Cardiac fibroblast (primary cell): ENCODE measurements at places on chromosomes 16 and 17.

DNA sequence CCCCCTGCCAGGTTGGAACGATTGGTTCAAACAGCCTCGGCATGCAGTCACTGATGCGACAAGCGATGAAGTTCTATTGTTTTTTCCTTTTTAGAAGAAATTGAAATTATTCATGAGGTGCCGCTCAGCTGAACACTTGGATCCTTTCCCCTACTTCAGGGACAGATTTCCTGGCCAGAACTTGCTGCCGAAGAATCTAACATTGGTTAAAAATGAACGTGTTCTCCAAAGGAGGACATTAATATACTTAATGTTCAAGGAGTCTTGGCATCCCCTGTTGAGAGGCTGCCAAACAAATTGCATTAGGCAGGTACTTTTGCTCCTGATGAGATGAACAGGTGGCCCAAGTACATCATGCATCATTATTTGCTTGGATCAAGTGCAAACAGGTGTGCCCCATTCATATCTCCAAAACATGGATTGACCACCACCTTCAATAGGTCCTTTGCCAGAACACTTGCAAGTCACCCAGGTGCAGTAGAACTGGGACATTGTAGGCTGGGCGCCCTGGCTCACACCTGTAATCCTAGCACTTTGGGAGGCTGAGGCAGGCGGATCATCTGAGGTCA, 437.2 kb downstream of the HAPSTR1 start:
- DNase-seq, result no peak

DNA sequence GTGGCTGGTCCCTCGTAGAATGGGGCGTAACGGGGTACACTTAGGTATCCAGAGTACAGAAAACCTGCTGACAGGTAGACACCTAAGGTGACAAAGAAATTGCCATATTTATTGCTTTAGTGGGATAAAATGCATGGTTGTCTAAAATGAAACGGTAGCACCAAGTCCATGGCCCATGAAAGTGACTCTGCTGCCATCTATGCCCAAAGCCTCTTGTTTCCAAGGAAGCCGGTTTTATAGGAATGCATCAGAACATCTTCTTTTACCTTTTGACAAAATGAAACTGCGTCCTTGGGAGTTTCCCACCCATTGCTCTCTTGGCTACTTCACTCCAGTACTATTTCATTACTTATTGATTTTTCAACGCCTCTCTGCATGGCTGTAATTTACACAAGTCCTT, 151.3 kb upstream of the ZFHX3 start:
- no peak for DNase-seq

DNA sequence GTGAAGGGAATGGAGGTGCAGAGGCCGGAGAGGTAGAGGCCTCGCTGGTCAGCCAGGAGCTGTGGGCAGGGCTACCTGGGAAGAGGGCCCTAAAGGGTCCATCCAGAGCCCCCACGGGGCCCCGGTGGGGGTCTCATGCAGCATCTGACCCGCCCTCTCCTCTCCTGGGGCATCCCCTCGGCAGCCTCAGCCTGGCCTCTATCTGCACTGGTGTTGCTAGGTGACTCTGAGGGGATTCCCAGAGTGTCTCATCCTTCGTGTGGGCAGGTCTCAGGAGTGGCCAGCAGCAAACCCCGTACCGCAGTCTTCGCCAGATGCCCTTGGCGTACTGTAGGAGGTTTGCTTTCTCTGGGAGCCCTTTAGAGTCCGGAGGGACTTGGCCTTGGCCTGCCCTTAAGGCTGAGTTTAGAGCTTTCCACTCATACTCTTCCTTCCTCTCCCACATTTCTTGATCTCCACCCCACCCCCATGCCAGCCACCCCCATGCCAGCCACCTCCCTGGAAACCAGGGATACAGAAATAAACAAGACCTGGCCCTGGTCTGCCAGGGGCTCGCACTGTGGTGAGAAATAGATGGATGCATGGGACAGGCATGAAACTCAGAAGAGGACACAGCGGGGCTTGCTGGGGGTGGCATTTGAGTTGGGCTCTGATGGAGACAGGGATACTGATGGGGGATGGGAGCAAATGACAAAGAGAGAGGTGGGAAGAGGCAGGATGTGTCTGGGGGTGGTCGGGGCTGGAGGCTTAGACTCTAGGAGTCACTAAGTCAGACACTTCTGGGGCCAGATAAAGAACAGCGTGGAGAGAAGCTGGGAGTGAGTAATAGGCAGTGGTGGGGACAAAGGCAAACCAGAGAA, 9.9 kb downstream of the SLC5A10 start:
- peak; percentile 75 for DNase-seq

DNA sequence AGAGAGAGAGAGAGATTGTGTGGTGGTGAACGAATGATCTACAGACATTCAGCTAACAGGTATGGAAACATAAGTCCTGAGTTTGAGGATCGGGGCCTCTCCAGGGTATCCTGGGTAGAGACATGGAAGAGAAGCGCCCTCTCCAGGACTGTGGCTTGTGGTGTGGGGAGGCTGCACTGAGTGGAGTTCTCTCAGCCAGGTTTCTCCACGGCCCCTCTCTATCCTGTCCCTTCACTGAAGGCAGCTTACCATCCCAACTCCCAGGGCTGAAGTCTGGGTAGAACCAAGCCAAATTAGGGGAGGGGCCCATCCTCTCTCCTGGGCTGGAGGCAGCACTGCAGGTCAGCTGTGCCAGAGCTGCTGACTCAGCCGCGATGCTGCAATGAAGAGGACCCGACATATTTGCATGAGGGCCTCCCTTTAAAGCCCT, 6.2 kb downstream of the C1QL1 start:
- DNase-seq, result no peak

DNA sequence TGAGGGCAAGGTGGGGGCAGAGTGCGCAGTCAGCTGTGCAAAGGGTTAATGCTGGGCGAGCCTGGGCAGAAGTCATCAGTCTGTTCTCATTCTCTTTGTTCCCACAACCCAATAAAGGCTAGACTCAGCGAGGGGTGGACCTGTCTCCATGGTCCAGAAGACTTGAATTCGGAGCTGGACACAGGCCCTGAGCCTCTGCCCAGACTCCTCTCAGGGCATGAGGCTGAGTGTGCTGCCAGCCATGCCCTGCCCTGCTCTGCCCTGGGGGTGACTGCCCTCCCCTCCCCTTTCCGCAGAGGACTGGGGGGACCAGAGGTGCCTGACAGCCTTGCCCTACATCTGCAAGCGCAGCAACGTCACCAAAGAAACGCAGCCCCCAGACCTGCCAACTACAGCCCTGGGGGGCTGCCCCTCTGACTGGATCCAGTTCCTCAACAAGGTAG, 54.5 kb downstream of the MRC2 start:
- DNase-seq, result no peak

DNA sequence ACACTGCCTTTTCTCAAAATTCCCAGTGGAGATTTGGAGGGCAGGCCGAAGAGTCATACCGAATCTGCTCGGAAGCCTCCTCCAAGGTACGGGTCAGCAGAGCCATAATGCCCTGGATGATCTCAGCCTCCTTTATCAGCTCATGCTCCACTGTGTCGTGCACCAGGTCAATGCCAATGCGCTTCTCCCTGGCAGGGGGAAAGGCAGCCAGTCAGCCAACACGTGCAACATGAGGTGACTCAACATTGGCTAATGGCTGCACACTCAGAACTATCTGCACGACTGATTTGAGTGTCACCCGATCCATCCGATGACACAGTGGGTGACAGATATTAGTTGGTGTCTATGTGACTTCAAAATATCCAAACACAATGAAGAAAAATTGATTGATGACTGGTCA, 15.8 kb downstream of the TEKT1 start:
- no peak for DNase-seq

DNA sequence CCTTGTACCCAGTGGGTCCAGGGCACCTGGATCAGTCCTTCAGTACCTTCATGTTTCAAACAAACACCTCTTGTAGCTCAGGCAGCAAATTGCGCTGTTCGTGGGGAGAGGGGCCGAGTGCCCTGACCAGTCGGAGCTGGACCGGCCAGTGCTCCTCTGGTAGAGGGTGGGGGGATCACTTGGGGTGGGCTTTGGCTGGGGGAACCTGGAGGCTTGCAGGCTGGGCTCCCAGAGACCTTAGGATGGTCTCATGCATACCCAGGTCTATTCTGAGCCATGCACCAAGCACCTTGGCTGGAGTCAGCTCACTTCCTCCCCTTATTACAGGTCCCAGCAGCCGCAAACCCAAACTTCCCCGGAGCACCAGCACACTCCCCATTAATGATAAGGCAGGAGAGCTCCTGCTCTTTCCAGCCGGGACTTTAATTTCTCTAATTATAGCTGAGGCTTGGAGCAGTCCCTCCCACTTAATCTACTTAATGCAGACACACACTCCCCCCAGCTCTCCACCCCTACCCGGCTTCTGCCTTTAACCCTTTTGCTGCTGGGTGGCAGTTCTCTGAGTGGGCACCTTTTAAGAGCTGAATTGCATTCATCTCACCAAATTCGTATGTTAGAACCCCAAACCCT, 26.3 kb upstream of the MGAT5B start:
- no peak for DNase-seq

GRCh38 chr16:68232335-68232734, 3.6 kb downstream of the ESRP2 start:
- no peak for DNase-seq

DNA sequence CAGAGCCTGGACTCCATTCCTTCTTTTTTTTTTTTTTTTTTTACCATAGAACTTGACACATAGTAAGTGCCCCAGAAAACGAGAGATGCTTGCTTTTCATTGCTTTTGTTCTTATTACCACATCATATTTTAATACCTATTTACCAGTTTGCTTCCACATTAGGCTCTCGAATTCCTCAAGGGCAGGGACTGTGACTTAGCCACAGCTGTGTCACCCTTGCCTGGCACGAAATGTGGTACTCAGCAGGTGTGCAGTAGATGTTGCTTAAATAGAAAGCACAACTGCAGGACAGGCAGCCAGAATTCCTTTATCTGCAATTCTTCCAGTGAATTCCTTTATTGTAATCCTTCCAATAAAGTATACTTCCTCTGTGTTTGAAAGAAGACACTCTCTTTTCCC, 393.0 kb downstream of the HAPSTR1 start:
- no peak for DNase-seq

- DNase-seq, result no peak
Observed at GRCh38 chr16:78635807-78636206, 536.4 kb downstream of the WWOX start.

DNA sequence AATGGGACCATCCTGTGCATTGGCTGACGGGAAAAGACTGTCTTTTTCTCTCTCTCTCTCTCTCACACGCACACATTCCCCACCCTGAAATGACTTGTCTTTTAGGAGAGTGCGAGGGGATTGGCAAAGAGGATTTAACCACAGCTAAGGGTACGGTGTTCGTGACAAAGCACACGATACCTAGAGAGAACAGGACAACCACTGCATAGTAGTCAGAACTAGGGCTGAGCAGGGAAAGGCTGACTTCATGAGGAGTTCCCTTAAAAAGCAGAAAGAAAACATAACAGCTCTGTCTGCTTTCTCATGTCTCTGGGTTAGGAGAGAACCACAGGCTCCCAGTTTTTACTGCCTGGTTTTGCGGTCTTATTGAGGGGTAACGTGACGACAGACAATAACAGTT, 742.8 kb upstream of the SOX9 start:
- DNase-seq, result no peak

- DNase-seq, result no peak
Observed at GRCh38 chr17:4580291-4580690, 4.0 kb upstream of the SMTNL2 start.

- DNase-seq, result peak; percentile 35
Observed at GRCh38 chr16:90020838-90021382, 1.7 kb upstream of the DBNDD1 start.

- no peak for DNase-seq
Observed at GRCh38 chr17:2847381-2848333, 51.4 kb downstream of the RAP1GAP2 start.
